ENCODE measurements at places on chromosomes 13 and 19. TPM values are rescaled to one million over a fixed set of nuclear protein-coding genes. Genes with fewer than 3 reads are reported as not detected.

The ZNF468 gene
- polyA plus RNA-seq: 36.2 TPM

DNA sequence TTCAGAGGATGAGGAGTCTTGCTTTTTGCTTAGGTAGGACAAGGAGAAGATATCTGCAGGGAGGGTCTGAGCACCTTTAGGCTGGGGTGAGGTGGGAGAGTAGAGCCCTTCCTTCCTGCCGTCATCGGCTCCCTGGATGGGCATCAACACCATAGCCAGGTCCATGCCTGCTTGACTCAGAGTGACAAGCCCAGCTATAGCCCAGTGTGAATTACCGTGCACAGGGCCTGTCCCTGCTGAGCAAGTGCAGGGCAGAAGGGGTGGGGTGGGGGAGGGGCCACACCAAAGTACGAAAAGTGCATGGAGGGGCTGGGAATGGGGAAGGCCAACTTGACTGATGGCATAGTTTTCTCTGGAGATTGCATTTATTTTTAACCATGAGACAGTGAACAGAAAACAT is 30.3 kb upstream of the RNF113B start:
- no peak for DNase-seq

DNA sequence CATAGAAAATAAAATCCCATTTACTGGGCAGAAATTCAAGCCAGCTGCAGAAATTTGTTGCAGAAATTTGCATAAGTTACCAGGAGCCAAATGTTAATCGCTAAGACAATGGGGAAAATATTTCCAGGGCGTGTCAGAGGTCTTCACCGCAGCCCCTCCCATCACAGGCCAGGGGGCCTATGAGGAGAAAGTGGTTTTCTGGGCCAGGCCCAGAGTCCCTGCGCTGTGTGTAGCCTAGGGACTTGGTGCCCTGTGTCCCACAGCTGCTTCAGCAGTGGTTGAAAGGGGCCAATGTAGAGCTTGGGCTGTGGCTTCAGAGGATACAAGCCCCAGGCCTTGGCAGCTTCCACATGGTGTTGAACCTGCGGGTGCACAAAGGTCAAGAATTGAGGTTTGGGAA is 278.9 kb upstream of the PCDH9 start:
- DNase-seq: no peak

DNA sequence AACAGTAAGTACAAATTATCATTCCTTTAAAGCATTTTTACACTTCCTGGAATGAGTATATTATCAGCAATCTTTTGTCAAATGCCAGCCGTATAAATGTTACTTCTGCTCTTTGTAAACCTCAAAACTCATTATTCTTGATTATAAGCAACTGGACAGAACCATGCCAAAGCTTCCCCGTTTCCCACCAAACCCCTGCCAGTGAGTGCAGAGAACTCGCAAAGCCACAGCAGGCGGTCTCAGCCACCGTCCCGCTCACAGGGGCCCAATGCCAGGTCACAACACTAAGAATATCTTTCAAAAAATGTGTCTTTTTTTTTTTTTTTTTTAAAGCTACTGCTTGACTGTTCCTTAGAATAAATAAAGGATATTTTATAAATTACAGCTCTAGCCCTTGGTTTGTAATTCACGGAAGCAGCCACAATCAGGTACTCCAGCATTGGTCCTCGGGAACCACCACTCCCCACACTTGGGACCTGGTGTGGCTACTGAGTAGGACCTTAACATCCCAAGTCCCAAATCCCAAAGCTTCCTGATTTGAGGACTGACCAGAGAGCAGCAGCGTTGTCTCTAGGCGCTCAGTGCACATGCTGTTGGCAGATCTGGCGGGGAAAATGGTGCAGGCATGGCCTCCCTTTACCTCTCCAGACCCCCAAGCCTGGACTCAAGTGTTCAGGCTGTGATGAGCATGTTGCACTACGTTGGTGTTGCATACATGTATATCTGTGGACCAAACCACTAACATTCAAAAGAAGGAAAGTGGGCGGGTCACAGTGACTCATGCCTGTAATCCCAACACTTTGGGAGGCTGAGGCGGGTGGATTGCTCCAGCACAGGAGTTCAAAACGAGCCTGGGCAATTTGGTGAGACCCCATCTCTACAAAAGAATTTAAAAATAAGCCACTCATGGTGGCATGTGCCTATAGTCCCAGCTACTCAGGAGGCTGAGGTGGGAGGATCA is 19.0 kb downstream of the KCTD15 start:
- no peak for DNase-seq

The PRODH2 gene
- polyA plus RNA-seq: 0.31 TPM

GRCh38 chr19:31303262-31303815 is 45.9 kb downstream of the TSHZ3 start:
- DNase-seq: no peak

DNA sequence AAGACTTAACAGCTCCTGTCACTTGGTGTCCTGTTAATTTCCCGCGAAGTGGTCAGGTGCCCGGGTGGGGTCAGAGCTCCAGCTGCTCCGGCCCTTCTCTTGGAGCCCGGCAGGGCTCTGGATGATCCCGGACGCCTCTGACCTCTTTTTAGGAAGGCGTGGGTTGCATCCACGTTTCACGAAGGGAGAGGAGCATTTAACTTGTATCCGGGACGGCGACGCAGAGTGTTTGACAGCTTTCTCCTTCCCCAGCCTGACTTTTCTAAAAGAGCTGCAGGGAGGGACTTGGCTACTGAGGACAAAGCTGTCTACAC is 656 bp downstream of the ZNF155 start:
- DNase-seq: peak; percentile 64

GRCh38 chr13:49657241-49657641 is 28.9 kb downstream of the ARL11 start:
- no peak for DNase-seq

GRCh38 chr19:368630-369024 is 24.0 kb upstream of the MIER2 start:
- DNase-seq: no peak

DNA sequence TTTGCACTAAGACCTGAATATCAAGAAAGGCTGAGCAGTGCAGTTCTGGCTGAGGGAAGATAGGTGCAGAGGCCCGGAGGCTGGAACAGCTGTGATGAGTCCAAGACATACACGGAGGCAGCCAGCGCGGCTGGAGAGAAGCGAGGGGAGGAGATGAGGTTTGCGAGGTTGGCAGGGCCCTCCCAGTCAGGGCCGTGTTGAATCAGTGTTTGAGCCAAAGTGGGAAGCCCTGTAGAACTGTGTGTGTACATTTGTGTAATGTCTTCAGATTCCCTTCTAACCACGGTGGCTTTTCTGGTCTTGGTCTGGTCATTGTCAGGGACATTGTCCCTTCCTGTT is 34.9 kb downstream of the PAK4 start:
- no peak for DNase-seq

DNA sequence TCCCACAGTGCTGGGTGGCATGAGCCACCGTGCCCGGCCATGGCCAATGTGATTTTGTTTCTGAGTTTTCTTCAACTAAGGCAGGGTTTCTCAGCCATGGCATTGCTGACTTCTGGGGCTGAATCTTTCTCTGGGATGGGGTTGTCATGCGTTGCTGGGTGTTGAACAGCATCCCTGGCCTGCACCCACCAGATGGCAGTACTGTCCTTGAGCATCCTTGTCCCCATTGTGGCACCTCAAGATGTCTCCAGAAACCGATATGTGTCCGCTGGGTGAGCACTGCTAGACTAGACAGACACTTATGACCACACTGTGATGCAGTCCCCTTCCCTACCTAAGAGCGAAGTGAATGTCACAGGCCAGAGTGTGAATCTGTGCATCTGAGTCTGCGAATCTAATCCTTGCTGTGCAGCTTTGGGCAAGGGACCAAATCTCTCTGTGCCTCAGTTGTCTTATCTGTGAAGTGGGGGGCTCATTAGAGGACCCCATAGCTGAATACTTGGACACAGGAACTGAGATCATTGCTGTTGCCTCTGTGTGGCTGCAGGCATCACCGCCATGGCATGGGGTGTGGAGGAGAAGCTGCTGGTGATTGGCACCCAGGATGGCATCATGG is 50.3 kb upstream of the SIN3B start:
- DNase-seq: peak; percentile 32

DNA sequence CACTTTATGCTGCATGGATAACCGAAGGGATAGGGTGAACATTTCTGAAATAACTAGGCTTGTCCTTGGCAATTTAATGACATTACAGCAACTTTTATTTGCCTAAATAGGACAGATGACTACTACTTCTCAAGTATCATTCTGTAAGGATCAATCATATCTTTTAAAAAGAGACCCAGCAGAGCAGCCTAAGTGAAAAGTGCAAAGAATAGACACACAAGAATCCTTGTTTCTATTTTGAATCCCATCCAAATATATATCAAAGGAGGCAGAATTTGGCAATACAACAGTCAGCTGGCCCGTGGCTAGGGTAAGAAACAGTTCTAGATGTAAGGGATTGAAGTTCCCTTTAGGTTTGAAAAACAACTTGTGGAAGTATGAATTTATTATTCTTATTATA is 6.9 kb downstream of the THSD1 start:
- DNase-seq: no peak

All from left lung (tissue), 14 donors.